Ovary (tissue), 10 donors: ENCODE measurements at places on chromosomes 12 and 14. TPM values are rescaled to one million over a fixed set of nuclear protein-coding genes. Genes with fewer than 3 reads are reported as not detected.

Gene ZNF891
- total RNA-seq: 4.7 TPM

Gene PLXNC1
- 21.0 TPM for total RNA-seq

DNA sequence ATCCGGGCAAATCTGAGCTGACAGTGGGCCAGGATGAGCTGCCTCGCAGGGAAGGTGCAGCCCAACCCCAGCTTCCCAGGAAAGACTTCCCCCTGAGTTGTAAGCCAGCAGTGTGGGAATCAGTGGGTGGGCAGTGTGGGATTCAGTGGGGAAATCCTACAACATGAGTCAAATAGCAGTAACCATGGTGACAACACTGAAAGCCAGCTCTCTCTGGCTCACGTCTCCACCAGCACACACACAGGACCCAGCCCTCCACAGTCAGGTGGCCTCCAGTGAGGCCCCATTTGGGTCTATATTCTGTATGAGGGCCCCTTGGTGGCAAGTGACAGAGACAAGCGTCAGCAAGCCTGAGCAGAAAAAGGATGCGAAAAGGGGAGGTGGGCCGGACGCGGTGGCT, 6.0 kb upstream of the LGALS3 start:
- peak overlapping the region; percentile 30 for H3K27ac ChIP-seq
- peaks cover 27% of the 10 kb centered on the region for H3K4me1 ChIP-seq
- no peak for DNase-seq
- no peak overlapping the region for H3K4me3 ChIP-seq
- no peaks in the 10 kb centered on the region for H3K36me3 ChIP-seq

DNA sequence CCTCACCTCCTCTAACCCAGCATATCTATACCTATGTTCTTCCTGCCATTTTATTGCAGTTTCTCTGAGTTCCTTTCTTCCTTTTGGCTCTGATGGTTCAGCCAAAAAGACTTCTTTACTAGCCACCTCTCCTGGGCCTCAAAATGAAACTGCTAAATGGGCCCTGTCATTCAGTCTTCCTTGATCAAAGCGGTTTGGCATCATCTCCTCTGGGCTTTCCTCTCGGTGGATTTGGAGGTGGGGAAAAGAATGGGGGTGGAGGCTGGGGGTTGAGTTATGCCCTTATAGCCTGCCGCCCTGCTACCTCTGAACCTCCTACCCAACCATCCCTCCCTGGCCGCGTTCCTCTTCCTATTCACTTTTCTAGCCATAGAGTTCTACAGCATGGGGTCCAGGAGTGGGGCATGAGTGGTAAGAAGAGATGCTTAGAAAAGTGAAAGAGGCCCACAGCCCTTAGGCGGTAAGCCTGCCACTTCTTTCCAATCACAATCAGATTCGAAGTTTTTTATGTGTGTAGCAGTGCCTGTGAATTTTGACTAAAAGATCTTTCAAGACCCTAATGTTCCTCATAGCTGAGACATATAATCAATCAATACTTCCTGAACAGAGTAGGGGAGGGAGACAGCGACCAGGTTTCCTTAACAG, 2.5 kb downstream of the AJUBA start:
- no peak for DNase-seq
- H3K27ac ChIP-seq: peak overlapping the region; percentile 73
- H3K27me3 ChIP-seq: no peaks in the 10 kb centered on the region
- H3K4me3 ChIP-seq: peak overlapping the region; percentile 75
- peaks cover 12% of the 10 kb centered on the region for H3K4me1 ChIP-seq

- no peak overlapping the region for H3K4me3 ChIP-seq
- H3K36me3 ChIP-seq: no peaks in the 10 kb centered on the region
- no peak overlapping the region for H3K27ac ChIP-seq
- no peak for DNase-seq
- H3K27me3 ChIP-seq: no peaks in the 10 kb centered on the region
Observed at GRCh38 chr12:66365718-66366490, 63.6 kb downstream of the HELB start.

Gene PHLDA1
- 3.8 TPM for total RNA-seq

Gene ERP27
- 2.7 TPM for total RNA-seq

GRCh38 chr12:53151039-53151438, 29.5 kb upstream of the ZNF740 start:
- no peaks in the 10 kb centered on the region for H3K36me3 ChIP-seq
- no peak overlapping the region for H3K4me3 ChIP-seq
- DNase-seq: no peak
- no peaks in the 10 kb centered on the region for H3K4me1 ChIP-seq

DNA sequence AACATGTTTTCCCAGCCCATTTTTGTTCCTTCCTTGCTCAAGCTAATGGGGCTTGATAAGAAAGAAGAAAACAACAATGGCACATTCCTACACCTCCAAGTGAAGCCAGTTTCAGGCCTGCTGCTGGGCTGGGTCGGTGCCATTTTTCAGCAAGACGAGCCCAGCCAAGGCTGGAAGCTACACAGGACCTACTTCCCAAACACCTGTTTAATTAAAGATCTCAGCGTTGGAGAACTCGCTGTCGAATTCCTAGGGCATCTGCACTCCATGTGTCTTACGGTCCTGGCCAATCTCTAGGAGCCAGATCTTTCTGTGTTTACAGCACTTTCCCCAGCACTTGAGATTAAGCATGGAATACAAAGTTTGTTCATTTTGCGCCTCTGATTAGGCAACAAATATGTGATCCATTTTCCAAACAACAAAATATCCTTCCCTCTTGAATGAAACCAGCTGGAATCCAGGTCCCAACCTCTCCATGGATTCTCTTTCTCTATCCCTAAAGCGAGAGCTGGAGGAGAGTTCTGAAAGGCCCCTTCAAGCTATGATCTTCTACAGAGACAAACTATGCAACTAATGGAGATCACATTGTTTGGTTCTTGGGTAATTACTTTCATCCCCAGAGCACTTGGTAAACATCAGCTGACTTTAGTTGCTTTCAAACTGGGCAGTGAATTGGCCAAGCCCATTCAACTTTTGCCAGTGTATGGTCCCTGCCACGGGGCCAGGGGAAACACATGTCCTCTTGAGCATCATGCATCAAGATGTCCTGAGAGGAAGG, 34.3 kb upstream of the TC2N start:
- peaks cover 15% of the 10 kb centered on the region for H3K4me1 ChIP-seq
- H3K4me3 ChIP-seq: no peak overlapping the region
- H3K36me3 ChIP-seq: no peaks in the 10 kb centered on the region

GRCh38 chr12:106029532-106029931, 109.2 kb downstream of the NUAK1 start:
- H3K4me3 ChIP-seq: no peak overlapping the region
- no peaks in the 10 kb centered on the region for H3K36me3 ChIP-seq
- H3K27me3 ChIP-seq: no peaks in the 10 kb centered on the region
- peaks cover 4% of the 10 kb centered on the region for H3K4me1 ChIP-seq
- H3K27ac ChIP-seq: no peak overlapping the region

DNA sequence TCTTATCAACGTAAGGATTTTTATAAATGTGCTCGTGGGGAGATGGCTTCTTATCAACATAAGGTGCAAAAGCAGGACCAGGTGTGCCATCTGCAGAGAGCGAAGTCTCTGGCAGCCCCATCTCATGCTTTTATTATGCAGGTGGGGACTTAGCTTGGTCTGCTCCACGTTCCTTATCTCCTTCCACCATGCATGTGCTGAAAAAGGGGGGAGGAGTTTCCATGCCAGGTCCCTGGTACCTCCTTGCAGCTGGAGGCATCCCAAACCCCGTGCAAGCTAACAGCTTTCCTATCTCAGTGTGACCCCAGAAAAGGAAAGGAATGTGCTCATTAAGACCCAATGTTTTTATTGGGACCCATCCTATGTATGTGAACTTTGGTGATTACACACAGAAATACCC, 608.5 kb downstream of the TMEM121 start:
- no peak overlapping the region for H3K27ac ChIP-seq
- H3K4me1 ChIP-seq: no peaks in the 10 kb centered on the region
- no peaks in the 10 kb centered on the region for H3K36me3 ChIP-seq
- H3K4me3 ChIP-seq: no peak overlapping the region
- no peak for DNase-seq

Gene C12orf50
- total RNA-seq: not detected

Gene CLEC4E
- 0.51 TPM for total RNA-seq

GRCh38 chr12:117498256-117498655, 136.8 kb upstream of the NOS1 start:
- H3K36me3 ChIP-seq: no peaks in the 10 kb centered on the region
- H3K4me1 ChIP-seq: no peaks in the 10 kb centered on the region
- H3K27ac ChIP-seq: no peak overlapping the region
- DNase-seq: no peak
- H3K27me3 ChIP-seq: no peaks in the 10 kb centered on the region
- H3K4me3 ChIP-seq: no peak overlapping the region

- H3K4me1 ChIP-seq: peaks cover 6% of the 10 kb centered on the region
- H3K27me3 ChIP-seq: no peaks in the 10 kb centered on the region
- H3K27ac ChIP-seq: no peak overlapping the region
- no peak overlapping the region for H3K4me3 ChIP-seq
- DNase-seq: no peak
Observed at GRCh38 chr14:20429801-20430669, 5.9 kb downstream of the KLHL33 start.

DNA sequence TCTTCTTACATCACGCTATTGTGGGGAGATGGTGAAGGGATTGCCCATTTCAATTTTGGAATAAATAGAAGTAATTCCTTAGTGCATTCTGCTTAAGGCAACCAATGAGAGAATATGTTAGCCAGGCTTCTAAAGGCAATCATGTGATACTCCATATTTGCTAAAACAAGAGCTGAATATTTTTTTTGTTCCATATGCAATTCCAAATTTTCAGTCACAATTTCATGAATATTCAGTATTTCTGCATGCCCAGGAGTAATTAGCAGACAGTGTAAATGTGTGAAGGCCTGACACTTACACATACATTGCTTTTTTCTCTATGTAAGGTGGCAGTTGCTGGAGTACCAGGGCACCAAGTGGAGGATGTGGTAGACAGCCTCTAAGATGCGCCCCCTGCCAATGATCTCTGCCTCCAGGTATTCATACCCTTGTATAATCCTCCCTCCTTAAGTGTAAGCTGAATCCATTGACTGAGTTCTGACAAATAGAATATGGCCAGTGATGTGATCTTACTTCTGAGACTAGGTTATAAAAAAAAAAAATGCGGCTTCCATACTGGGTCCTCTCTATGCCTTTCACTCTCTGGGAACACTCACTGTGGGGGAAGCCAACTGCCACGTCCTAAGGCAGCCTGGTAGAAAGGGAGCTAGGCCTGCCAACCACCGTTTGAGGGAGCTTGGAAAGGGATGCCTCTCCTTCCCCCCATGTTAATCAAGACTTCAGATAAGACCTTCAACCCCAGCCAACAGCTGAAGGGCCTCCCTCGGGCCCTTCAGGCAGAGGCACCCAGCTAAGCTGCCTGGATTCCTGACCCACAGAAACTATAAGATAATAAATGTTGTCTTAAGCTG, 62.7 kb upstream of the PTGR2 start:
- peaks cover 25% of the 10 kb centered on the region for H3K4me1 ChIP-seq
- H3K27ac ChIP-seq: peak overlapping the region; percentile 99
- no peaks in the 10 kb centered on the region for H3K36me3 ChIP-seq
- no peaks in the 10 kb centered on the region for H3K27me3 ChIP-seq

DNA sequence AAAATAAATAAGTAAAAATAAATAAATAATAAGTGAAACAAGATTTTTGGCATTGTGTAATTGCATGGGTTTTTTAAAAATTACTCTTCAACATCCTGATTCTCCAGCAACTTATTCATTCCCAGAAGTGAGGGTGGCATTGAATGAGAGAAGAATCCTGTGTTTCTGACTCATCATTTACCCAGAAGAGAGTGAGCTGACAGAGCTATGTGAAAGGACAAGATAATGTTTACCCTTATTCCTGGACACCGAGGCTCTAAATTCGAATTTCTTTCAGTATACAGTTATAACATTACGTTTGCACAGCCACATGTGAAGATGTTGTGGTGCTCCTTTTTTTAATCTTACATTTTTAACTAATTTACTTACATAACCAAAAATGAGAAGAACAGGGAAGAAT, 36.4 kb downstream of the BBS10 start:
- no peak overlapping the region for H3K4me3 ChIP-seq
- no peak overlapping the region for H3K27ac ChIP-seq
- no peaks in the 10 kb centered on the region for H3K4me1 ChIP-seq

GRCh38 chr12:83841620-83842019, 1071.0 kb downstream of the SLC6A15 start:
- H3K27me3 ChIP-seq: no peaks in the 10 kb centered on the region
- no peak for DNase-seq
- no peaks in the 10 kb centered on the region for H3K36me3 ChIP-seq
- no peak overlapping the region for H3K4me3 ChIP-seq
- H3K4me1 ChIP-seq: no peaks in the 10 kb centered on the region
- H3K27ac ChIP-seq: no peak overlapping the region

- no peak overlapping the region for H3K4me3 ChIP-seq
- H3K27ac ChIP-seq: no peak overlapping the region
- no peaks in the 10 kb centered on the region for H3K27me3 ChIP-seq
- no peaks in the 10 kb centered on the region for H3K36me3 ChIP-seq
- DNase-seq: no peak
- H3K4me1 ChIP-seq: no peaks in the 10 kb centered on the region
Observed at GRCh38 chr14:36430662-36431084, 89.4 kb downstream of the NKX2-1 start.

Gene FGD4
- 47.9 TPM for total RNA-seq

DNA sequence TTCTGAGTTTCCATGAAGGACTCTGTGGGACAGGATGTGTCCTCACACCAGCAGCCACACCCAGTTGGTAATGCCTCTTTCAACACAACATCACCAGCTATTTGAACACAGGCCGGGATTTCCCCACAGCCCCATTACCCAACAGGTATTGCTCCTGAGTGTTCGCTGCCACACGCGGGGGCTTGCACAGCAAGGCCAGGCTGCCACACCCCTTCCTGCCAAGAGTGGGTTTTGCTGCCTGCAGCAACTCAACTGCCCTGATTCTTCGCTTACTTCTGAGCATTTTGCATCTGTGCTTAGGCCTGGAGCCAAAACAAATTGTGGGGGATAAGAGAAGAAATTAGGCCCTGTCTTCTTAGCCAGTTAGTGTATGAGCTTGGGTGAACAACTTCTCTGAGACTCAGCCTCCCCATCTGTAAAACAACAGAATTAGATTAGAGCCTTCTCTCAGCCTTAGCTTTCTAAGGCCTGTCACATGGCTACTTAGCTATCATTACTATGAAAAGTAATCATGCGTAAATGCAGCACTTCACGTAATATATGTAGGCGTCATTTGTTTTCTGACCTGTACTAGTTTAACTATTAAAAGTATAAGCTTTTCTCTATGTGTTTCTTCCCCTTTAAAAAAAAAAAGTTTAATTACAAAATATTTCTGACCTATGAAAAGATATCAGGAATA, 20.0 kb downstream of the CKAP4 start:
- no peaks in the 10 kb centered on the region for H3K27me3 ChIP-seq
- no peak overlapping the region for H3K27ac ChIP-seq
- no peak overlapping the region for H3K4me3 ChIP-seq
- H3K36me3 ChIP-seq: no peaks in the 10 kb centered on the region
- DNase-seq: no peak

GRCh38 chr12:126051611-126052107, 986.4 kb downstream of the AACS start:
- H3K27me3 ChIP-seq: no peaks in the 10 kb centered on the region
- H3K4me3 ChIP-seq: no peak overlapping the region

DNA sequence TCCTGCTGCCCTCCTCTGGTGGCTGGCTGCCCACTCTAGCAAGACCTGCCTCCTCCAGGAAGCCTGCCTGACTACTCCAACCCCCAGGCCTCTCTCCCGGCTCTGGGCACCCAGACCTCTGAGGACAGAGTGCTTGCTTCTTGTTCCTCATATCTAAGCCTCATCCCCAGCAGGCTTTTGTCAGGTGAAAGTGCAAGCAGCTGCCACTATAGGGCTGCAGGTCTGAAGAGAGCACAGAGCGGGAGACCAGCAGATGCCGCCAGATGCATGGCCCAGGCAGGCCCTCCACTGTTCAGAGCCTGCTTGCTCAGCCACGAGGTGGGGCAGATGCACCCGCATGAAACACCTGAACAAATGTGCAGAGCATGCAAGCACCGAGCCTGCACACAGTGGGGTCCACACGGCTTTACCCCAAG, 73.0 kb downstream of the SERPINA3 start:
- no peaks in the 10 kb centered on the region for H3K36me3 ChIP-seq
- no peak overlapping the region for H3K27ac ChIP-seq
- H3K4me1 ChIP-seq: no peaks in the 10 kb centered on the region
- no peak for DNase-seq
- no peak overlapping the region for H3K4me3 ChIP-seq
